ACHN (cell line): ENCODE measurements at places on chromosomes 16 and 17.
A peak's percentile ranks its signal among the peaks of the same experiment; 100 is the strongest.

DNA sequence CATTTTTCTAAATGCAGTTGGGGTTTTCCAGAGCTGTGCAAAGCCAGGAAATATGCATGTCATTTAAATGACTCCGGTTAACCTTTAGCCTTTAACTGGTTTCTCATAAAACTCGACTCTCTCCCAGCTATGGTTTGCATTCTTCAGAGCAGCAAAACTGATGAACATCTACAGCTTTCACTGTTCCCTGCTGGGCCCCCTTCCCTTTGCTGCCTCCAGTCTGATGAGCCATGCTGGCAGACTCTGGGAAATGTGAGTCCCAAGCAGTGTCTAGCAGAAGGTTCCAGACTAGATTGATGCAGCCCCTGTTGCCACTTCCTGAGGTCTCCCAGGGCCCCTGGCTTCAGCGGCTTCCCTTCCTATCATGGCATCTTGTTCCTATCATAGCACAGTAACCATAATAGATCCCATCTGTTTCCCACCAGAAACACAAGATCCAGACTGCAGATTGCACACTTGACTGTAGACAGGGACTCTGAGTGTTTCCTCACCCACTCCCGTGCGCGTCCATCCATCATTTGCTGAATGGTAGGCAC, 135.4 kb downstream of the CLEC16A start:
- DNase-seq: peak; percentile 57

DNA sequence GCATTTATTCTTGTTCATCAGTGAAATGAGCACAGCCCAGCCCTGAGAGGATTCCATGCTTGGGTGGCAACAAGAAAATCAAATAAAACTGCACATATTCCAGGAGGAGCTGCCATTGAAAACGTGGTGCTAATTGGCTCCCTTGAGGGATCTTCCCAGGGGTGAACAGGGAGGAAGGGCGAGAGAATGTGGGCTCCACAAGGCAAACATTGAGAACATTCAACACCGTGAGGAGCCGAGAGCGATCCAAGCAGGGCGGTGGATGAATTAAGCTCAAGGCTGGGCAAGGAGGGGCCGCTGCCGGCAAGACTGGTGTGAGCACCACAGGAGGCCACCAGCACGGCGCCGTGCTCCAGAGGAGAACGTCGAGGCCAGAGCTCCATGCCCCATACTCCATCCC, 166.9 kb downstream of the C16orf95 start:
- DNase-seq: no peak

DNA sequence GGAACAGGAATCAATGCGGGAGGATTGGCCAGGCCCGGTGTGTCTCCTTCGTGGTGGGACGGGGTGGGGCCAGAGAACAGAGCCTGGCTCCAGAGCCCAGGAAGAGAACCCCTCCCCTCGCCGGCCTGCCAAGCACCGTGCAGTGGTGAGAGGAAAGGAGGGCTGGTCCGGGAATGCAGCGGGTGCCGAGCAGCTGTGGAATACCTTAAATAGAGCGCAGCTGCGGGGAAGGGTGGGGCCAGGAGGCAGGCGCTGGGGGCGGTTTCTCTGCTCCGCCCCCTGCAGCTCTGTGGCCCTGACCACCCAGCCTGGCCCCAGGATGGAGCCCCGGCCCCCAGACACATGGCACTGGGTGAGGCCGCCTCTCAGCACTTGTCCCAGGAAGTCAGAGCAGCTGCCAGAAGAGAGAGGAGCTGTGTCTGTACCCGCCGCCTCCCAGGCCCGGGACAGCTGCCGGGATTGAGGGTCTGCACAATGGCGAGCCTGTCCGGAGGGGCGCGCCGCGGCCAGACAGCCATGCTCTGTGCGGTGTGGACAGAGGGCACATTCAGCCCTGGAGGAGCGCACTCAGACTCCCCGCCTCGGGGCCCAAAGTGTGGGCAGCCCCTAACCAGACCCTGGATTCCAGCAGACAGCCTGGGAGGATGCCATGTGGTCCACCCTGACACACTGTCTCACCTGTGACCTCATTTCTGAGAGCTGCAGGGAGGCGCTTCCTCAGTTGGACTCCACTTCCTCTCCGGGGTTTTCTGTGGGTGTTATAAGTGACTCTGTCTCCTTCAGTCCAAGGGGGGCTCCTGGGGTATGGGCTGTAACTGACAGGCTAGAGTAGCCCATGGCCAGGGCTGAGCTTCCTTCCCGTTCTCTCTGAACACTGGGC, 268.8 kb downstream of the SEC14L1 start:
- no peak for DNase-seq

DNA sequence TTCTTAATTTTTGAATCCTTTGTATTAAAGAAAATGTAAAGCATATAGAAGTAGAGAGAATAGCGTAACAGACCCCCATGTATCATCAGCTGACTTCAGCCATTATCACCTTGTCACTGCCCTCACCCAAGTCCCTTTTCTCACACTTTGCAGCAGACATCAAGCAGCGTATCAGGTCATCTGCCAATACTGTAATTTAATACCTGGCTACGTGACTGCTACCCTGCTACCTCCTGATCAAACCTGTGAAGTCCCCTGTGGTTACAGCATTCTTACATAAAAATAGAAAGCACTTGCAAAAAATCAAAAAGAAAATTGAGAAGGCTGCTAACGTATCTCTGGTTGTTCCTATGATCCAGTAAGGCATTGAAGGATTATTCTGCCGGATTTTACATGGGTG, 96.4 kb downstream of the PLCG2 start:
- DNase-seq: no peak

DNA sequence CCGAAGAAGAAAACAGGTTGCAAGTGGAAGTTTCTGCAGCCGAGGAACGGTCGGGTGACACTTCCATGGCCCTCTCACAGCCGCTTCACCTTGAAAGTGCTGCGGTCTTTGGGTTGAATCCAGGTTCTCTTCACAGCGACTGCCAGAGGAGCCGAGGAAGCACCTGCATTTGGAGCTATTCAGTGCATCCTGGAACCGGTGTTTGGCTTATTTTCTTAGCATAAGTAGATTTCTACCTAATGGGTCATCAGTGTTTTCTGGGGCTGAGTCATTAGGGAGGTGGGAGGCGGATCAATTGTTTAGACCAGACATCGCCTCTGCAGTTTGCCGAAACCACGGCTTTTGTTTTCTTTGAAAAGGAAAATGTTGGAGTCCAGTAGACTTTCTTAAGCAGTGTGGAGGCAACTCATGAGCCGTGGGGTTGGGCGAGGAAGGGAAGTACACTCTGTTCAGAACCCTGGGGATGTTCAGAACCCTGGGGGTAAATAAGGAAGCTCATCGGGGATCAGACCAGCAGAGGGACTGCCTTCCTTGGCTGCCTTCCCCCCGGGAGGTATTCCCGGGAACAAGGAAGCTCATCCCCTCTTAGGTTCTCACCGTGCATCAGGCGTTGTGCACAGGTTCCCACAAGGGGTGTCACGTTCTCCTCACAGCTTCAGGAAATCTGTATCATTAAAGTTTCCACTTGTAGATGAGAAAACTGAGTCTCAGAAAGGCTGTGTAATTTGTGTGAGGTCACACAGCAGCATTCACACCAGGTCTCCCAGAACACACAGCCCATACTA, 361.5 kb downstream of the SNX29 start:
- DNase-seq: no peak

DNA sequence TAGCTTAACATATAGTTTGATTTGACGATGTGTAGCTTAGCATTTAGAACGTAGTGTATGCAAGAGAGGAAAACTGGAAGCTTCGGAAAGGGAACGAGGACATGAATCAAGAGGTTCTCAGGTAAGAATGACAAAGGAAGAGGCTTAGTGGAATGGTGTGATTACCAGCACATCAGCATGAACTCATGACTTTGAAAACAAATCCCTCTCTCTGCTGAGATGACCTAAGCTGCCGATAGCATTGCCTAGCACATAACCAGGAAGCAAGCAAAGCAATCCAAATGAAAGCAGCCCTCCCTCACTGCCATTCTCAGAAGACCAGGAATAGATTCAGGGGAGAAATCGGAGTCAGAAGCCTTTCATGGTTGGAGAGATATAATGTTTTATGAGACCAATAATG, 51.3 kb upstream of the CCL1 start:
- no peak for DNase-seq

DNA sequence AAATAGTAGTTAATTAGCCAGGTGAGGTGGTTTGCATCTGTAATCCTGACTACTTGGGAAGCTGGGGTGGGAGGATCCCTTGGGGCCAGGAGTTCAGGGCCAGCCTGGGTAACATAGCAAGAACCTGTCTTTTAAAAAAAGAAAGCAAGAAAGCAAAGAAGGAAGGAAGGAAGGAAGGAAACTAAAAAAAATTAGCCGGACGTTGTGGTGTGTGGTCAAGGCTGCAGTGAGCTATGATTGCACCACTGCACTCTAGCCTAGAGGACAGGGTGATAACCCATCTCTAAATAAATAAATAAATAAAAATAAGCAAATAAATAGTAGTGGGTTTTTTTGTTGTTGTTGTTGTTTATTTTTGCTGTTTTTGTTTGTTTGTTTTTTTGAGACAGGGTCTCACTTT, 39.3 kb upstream of the MAP2K6 start:
- no peak for DNase-seq

DNA sequence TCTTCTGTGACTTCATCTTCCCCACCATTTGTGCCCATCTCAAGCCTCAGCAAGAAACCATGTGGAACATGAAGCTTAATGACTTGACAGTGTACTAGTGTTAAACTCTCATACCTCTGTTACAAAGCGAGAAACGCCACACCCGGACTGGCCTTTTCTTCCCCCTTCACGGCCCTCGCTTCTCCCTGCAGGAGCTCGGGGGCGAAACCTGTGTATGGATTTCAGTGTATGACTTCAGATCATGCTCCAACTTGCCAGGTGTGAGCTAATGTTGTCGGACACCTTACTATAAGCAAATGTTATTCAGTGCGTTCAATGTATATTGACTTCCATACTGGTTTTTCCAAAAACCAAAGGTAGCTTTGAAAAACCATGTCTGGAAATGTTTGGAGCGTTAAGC, 20.1 kb upstream of the SLC5A11 start:
- no peak for DNase-seq

- no peak for DNase-seq
Measured at GRCh38 chr16:23088018-23088417, 61.2 kb downstream of the USP31 start.

DNA sequence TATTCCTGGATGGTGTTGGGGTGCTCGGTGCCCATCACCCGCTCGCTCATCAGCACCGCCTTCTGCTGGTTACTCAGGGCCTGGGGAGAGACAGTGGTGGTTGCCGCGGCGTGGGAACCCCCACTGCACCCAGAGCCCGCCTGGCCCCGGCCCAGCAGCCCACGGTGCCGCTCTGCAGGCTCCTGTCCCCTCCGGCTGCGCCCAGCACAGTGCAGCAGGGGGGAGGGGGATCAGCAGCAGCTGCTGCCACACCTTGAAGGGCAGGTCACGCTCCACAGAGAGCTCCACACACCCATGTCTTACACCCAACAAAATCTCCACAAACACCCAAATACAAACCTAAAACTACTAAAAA, 18.8 kb downstream of the CLUH start:
- no peak for DNase-seq

DNA sequence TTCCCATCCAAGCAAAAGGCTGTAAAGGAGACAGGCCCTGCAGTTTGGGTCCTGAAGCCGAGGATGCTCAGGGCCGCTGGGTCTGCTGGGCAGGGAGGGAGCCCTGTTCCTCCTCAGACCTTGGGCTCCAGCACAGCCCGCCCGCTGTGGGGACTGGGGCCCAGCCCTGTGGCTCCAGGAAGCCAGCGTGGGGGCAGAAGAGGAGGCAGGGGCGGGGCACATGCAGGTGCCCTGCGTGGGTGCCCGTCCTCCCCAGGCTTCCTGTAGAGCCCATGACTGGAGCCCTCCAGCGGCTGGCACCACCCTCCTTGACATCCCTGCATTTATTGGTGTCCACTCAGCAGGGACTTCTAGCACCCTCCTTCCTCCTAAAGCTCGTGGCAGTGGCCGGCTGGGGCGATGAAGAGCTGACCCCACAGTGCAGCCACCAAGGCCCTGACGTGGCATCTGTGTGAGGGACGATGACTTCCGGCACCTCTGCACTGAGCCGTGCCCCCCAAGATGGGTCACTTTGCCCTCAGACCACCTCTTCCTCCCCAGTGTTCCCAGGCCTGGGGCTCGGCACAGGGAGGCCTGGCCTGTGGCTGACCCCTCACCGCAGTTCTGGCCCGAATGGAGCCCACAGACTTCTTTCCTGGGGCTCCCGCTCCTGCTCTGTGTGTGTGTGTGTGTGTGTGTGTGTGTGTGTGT, 9.9 kb downstream of the PRSS27 start:
- DNase-seq: no peak
